ENCODE measurements at places on chromosomes 2 and 18.

GRCh38 chr2:83006961-83007360 is 1452.1 kb downstream of the SUCLG1 start:
- DNase-seq: peak; percentile 88

DNA sequence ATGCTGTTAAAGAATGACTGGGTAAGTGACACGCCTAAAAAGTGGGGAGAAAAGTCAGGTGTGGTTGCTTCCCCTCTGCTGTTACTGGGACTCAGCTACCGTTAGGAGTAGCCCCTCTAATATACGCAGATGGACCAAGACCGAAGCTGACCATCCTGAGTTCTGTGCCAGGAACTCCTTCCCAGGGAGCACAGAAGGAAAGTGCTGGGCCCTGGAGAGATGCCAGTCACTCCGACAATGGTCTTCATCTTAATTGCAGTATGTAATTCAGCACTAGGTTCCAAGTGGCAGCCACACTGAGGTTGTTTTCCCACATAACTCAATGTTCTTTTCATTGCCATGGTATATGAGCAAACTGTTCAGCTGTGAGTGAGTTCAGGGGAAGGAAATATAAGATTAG is 19.6 kb upstream of the TMEM200C start:
- no peak for DNase-seq

DNA sequence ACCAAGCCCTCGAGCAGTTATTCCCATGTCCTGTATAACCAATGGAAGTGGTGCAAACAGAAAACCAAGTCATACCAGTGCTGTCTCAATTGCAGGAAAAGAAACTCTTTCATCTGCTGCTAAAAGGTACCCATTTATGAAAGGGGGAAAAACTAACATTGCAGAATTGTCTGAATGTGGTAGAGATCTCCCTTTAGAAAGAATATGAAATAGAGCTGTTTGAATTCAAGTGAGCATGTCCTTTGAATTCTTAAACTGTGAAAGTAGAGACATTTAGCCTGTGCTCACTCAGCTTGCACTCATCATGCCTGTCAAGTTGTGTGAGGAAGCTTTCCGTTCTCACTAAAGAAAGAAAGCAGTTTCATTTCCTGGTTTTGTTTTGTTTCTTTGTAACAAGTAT is 87.4 kb downstream of the EML4 start:
- DNase-seq: no peak

- DNase-seq: peak; percentile 65
Measured at GRCh38 chr2:210477496-210477895, 937 bp upstream of the LANCL1 start.

GRCh38 chr2:174333372-174334277 is 1.1 kb upstream of the SP9 start:
- no peak for DNase-seq

GRCh38 chr2:50491541-50492476 is 540.1 kb downstream of the NRXN1 start:
- DNase-seq: peak; percentile 37

DNA sequence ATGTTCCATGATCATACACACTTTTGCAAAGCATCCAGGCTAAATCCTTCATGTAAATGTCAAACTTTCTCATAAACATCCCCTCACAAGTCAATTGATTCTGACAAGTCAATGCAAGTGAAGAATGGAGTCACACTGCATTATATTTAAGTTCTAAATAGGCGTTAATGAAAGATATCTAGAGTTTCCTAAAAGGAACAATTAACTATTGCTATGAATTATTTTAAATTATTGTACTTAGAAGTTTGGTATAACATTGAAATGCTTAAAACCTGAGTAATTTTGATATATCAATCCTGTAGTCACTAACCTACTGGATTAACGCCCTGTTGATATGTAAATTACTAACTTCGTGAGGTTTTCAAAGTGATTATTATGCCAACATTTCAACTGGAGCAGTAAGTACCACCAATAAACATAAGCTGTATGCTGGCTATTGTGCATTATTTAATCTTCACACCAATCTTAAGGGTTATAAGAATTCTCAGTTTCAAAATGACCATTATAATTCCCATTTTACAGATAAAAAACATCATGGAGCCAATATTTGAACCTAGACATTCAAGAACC is 884.3 kb downstream of the ERBB4 start:
- DNase-seq: no peak

GRCh38 chr2:111188681-111189080 is 68.0 kb downstream of the BCL2L11 start:
- DNase-seq: no peak

DNA sequence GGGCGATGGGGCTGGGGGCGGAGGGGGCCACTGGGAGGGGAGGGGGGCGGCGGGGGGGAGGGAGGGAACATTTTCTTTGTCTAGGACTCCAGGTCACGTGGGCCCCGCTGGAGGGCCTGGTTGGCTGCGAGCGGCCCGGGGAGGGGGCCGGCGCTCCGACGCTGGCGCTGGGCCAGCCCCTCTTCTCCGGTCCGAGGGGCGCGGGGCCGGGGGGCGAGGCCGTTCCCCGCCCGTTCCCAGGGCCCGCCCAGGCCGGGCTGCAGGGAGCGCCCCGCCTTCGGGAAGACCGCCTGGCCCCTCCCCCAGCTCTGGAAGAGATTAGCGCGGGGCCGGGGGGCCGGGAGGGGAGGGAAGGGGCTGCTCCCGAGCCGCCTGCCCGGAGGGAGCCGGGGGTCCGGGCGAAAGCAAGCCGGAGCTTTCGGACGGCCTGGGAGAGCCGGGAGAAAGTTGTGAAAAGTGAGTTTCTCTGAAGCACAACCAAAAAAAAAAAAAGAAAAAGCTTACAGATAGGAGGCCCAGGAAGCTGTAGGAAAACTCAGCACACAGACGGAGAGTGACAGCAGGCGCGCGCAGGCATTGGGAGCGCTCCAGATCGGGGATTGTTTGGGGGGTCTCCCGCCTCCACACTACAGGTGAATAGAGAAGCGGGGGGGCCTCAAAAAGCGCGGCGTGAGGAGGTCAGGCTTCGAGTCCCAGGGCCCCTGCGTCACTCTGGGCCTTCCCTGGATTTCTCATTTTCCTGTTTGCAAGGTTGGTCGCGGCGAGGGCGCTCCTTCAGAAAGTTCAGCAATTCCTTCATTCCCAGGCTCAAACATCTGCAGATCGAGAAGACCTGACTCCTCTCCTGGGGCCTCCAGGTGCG is 84.1 kb upstream of the POMC start:
- DNase-seq: peak; percentile 70

DNA sequence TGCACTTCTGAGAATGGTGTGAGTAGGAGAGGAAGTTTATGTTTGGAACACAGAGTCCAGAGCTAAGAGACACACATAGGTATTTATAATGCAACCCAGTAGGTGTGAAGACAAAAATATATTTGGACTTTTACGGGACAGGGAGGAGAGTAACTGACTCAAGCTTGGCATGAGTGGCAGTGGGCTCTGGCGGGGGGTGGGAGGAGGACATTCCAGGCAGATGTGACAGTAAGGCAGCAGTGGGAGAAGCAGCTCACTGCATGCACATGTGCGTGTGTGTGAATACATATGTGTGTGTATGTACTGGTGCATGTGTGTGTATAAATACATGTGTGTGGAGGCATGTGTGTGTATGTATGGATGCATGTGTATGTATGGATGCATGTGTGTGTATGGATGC is 51.4 kb downstream of the DCDC2C start:
- no peak for DNase-seq

DNA sequence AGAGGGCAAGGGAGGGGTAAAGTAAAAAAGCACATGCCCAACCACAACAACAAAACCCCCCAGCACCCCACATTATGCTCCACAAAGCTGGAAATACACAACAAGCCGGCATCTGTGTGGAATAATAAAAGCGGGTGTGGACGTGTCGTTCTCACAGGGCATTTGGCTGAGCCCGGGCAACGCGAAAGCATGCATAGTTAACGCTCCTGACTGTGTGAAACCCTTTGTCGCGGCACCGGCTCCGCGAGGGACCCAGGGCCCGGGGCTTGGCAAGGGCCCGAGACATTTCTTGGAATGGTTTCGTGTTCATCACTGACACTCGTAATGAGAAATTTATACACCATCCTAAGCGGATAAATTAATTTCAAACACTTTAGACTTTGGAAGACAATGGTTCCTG is 165.6 kb downstream of the INHBB start:
- DNase-seq: no peak

GRCh38 chr2:144071461-144071860 is 448.5 kb downstream of the ZEB2 start:
- peak; percentile 71 for DNase-seq
